Heart left ventricle (tissue), 16 donors: ENCODE measurements at places on chromosomes 4 and X. TPM values are rescaled to one million over a fixed set of nuclear protein-coding genes. Genes with fewer than 3 reads are reported as not detected.

SSX2B gene
- total RNA-seq, result not detected

GABRG1 gene
- not detected for total RNA-seq

MAGEC3 gene
- not detected for total RNA-seq

BEND2 gene
- total RNA-seq, result not detected

STBD1 gene
- total RNA-seq, result 21.5 TPM

- no peaks in the 10 kb centered on the region for H3K36me3 ChIP-seq
- H3K27ac ChIP-seq, result peak within 1 kb of the TSS; percentile 28
Measured at GRCh38 chr4:76434901-76435527, at the start of gene SHROOM3. Gene SHROOM3 (plus strand): TSS chr4:76435229. CDS start chr4:76436053, 824 bp downstream.

GRCh38 chr4:128633067-128633466, 176.4 kb upstream of the JADE1 start:
- no peak for DNase-seq
- H3K4me3 ChIP-seq, result no peak overlapping the region
- H3K4me1 ChIP-seq, result peaks cover 13% of the 10 kb centered on the region
- H3K27me3 ChIP-seq, result no peaks in the 10 kb centered on the region
- no peaks in the 10 kb centered on the region for H3K36me3 ChIP-seq

DNA sequence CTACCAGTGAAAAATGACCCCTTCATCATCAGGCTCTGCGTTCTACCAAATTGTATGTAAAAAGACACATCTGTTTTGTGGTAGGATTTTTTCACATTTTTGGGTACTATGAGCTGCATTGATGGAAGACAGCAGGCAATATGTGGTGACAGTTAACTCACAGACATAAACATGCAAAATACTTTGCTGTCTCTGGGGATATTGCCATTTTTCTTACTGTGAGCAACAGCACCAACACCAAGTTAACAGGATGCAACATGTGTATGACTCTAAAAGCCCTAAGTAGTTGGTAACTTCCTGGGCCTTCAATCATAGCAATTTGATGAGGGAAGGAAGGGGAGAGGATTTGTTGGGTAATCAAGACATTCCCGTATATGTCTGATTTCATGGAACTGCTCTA, 56.4 kb upstream of the DRP2 start:
- H3K36me3 ChIP-seq, result no peaks in the 10 kb centered on the region
- no peaks in the 10 kb centered on the region for H3K27me3 ChIP-seq
- H3K4me1 ChIP-seq, result no peaks in the 10 kb centered on the region
- no peak for DNase-seq
- H3K27ac ChIP-seq, result no peak overlapping the region

- H3K36me3 ChIP-seq, result no peaks in the 10 kb centered on the region
- DNase-seq, result no peak
- H3K27ac ChIP-seq, result no peak overlapping the region
- H3K4me1 ChIP-seq, result no peaks in the 10 kb centered on the region
Measured at GRCh38 chrX:29699239-29699638, 516.1 kb upstream of the MAGEB2 start.

DNA sequence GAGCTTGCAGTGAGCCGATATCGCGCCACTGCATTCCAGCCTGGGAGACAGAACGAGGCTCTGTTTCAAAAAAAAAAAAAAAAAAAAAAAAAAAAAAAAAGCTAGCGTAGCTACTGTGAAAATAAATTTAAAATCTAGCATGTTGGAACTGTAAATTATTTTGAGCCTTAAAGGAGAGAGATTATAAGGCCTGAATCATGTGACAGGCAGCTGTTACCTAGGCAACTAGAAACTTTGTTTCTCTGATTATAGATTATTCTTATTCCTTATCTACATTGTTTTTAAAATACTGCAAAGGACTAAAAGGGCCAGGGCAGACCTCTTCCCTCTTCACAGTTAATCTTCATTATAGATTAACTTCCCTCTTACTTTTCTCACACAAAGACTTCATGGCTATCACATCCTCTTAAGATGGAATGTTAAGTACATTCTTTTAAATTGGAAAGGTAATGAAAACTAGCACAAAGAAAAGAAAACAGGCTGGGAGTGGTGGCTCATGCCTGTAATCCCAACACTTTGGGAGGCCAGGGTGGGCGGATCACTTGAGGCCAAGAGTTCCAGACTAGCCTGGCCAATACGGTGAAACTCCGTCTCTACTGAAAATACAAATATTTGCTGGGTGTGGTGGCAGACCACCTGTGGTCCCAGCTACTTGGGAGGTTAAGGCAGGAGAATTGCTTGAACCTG, 21.1 kb upstream of the PDS5A start:
- DNase-seq, result no peak
- H3K4me3 ChIP-seq, result no peak overlapping the region
- H3K27ac ChIP-seq, result no peak overlapping the region
- H3K27me3 ChIP-seq, result no peaks in the 10 kb centered on the region
- no peaks in the 10 kb centered on the region for H3K36me3 ChIP-seq

DNA sequence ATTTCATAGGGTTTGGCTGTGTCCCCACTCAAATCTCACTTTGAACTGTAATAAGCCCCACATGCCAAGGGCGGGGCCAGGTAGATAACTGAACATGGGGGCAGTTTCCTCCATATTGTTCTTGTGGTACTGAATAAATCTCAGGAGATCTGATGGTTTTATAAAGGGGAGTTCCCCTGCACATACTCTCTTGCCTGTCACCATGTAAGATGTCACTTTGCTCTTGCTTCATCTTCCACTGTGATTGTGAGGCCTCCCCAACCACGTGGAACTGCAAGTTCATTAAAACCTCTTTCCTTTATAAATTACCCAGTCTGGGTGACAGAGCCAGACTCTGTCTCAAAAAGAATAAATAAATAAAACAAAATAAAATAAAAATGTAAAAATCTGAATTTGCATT, 95.9 kb downstream of the PDS5A start:
- no peak overlapping the region for H3K4me3 ChIP-seq
- peaks cover 29% of the 10 kb centered on the region for H3K36me3 ChIP-seq
- no peaks in the 10 kb centered on the region for H3K4me1 ChIP-seq

DNA sequence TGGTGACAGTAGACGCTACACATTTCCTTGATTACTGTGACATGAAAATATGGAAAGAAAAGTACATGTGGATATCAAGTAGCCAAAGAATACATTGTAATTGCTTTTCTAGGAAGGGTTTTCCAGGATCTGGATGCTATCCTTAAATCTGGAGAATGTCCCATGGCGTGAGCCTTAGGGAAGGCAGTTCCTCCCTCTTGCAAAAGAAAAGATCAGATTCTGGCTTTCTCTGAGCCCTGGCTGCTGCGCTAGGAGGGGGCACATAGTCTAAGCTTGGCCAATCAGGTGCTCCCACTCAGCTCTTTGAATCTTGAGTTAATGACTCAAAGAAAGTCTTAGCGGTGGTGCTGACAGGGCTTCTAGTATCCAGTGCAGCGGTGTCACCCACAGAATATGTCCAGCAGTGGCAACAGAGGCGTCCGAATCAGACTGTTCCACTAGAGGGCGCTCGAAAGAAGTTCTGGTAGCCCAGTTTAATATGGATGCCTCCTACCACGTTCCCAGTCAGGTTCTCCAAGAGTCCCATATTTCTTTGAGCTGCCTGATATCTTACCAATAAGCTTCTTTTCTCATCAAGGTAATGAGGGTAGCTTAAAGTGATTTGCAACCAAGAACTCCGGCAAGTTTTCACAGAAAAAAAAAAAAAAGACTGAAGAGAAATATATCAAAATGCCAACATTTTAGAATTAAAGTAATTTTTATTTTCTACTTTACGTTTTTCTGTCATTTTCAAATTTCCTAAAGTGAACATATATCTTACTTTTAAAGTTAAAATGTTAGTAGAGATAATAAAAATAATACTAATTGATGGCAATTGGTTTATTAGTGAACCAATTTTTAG, 213.4 kb upstream of the S100G start:
- peak; percentile 61 for DNase-seq
- H3K27me3 ChIP-seq, result no peaks in the 10 kb centered on the region
- no peaks in the 10 kb centered on the region for H3K4me1 ChIP-seq
- H3K36me3 ChIP-seq, result no peaks in the 10 kb centered on the region
- no peak overlapping the region for H3K27ac ChIP-seq

GRCh38 chr4:72341432-72341820, 227.6 kb downstream of the ADAMTS3 start:
- H3K27ac ChIP-seq, result no peak overlapping the region
- no peak for DNase-seq
- no peak overlapping the region for H3K4me3 ChIP-seq
- peaks cover 9% of the 10 kb centered on the region for H3K4me1 ChIP-seq

- no peaks in the 10 kb centered on the region for H3K4me1 ChIP-seq
- no peaks in the 10 kb centered on the region for H3K27me3 ChIP-seq
- no peaks in the 10 kb centered on the region for H3K36me3 ChIP-seq
- DNase-seq, result peak; percentile 40
- H3K4me3 ChIP-seq, result peak overlapping the region; percentile 47
Measured at GRCh38 chrX:16882169-16882568, 12.0 kb upstream of the RBBP7 start.

DNA sequence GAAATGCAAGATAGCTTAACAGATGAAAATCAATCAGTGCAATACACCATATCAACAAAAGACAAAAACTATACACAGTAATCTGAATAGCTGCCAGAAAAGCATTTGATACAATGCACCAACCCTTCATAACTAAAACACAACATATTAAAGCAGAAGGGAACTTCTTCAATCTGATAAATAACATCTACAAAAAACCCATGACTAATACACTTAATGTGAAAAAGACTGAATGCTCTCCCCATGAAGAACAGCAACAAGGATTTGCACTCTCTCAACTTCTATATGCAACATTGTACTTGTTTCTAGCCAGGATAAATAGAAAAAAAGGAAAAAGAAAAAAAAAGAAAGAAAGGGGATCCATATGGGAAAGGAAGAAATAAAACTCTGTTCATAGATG, 139.7 kb downstream of the RBM47 start:
- no peak for DNase-seq
- no peak overlapping the region for H3K4me3 ChIP-seq
- no peaks in the 10 kb centered on the region for H3K36me3 ChIP-seq
- no peaks in the 10 kb centered on the region for H3K4me1 ChIP-seq
- no peaks in the 10 kb centered on the region for H3K27me3 ChIP-seq
- H3K27ac ChIP-seq, result no peak overlapping the region

- H3K4me3 ChIP-seq, result no peak overlapping the region
- no peaks in the 10 kb centered on the region for H3K4me1 ChIP-seq
- H3K36me3 ChIP-seq, result no peaks in the 10 kb centered on the region
- no peak overlapping the region for H3K27ac ChIP-seq
Measured at GRCh38 chr4:129474698-129475097, 378.7 kb downstream of the C4orf33 start.

DNA sequence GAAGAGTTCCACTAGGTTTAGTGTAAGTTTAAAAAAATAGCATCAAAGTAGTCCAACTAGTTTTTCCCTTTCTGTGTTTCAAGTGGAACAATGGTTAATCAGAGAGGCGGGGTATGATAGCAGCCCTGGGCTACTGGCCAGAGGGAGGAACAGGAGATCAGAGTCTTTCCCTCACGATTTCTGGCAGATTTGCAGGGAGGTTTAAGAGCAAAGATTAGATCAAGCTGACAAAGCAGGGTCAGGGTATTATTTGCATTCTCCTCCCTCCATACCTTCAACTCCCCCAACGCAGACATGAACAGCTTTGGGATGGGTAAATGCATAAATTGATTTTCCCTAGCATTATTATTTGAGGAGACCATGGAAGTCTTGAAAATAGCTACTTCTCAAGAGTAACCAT, 277.6 kb upstream of the DIAPH2 start:
- H3K4me3 ChIP-seq, result no peak overlapping the region
- H3K36me3 ChIP-seq, result no peaks in the 10 kb centered on the region
- no peak overlapping the region for H3K27ac ChIP-seq
- H3K4me1 ChIP-seq, result no peaks in the 10 kb centered on the region

GRCh38 chr4:81350040-81350439, 121.7 kb downstream of the RASGEF1B start:
- DNase-seq, result no peak
- H3K27ac ChIP-seq, result no peak overlapping the region
- H3K27me3 ChIP-seq, result no peaks in the 10 kb centered on the region
- no peak overlapping the region for H3K4me3 ChIP-seq

DNA sequence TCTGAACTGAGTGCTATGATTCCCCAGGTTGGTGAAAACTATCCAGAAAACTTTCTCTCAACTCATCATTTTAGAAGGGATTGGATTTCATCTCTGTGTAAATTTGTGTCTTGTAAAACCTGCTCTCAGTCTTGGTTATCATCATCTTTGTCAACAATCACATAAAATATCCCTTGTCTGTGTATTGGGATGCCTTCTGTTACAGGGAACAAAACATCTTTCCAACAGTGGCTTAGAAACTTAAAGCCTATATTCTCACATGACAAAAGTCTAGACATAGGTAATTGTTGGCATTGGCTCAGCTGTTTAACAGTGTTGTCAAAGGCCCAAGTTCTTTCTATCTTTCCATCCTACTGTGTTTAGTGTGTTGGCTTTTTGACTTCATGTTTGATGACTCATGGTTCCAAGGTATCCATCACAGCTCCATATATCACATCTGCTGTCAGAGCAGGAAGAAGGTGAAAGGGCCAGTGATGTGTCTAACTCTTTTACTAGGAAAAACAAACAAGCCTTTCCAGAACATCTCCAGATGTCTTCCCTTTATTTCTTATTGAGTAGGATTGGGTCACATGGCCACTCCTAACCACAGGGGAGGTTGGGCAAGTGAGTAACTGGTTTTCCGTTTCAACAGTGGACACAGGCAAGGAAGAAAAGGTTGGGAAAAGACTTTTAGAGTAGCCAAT, 65.0 kb downstream of the PHEX start:
- H3K4me1 ChIP-seq, result no peaks in the 10 kb centered on the region
- no peaks in the 10 kb centered on the region for H3K36me3 ChIP-seq
- H3K27ac ChIP-seq, result no peak overlapping the region

DNA sequence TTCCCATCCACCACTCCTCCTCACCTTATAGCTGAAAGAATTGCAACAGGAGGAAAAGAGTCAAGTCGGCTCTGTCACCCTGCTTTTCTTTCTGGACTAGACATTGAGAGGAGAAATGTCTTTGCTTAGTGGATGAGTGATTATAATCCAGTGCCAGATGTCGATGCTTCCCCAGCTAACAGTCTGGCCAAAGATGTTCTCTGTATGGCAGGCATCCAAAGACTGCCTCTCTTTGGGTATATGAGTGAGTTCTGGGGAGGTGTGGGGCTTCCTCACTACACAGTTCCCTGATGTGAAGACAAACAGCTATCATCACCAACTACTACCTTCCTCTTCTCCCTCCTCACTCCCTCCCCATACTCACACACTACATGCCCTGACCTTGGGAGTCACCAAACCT, 90.9 kb downstream of the COMMD8 start:
- no peak overlapping the region for H3K27ac ChIP-seq
- H3K4me3 ChIP-seq, result no peak overlapping the region
- no peak for DNase-seq
- H3K27me3 ChIP-seq, result no peaks in the 10 kb centered on the region
- no peaks in the 10 kb centered on the region for H3K36me3 ChIP-seq
- no peaks in the 10 kb centered on the region for H3K4me1 ChIP-seq

- DNase-seq, result no peak
- no peak overlapping the region for H3K4me3 ChIP-seq
- H3K27ac ChIP-seq, result no peak overlapping the region
- no peaks in the 10 kb centered on the region for H3K4me1 ChIP-seq
- H3K36me3 ChIP-seq, result no peaks in the 10 kb centered on the region
Measured at GRCh38 chrX:37834937-37835336, 12.4 kb downstream of the DYNLT3 start.
